ENCODE measurements at places on chromosomes 11 and 22.

GRCh38 chr11:71139516-71140205 lies 112.7 kb downstream of the SHANK2 start:
- DNase-seq, result no peak

- no peak for DNase-seq
Observed at GRCh38 chr22:27601195-27601594, 200.4 kb downstream of the MN1 start.

DNA sequence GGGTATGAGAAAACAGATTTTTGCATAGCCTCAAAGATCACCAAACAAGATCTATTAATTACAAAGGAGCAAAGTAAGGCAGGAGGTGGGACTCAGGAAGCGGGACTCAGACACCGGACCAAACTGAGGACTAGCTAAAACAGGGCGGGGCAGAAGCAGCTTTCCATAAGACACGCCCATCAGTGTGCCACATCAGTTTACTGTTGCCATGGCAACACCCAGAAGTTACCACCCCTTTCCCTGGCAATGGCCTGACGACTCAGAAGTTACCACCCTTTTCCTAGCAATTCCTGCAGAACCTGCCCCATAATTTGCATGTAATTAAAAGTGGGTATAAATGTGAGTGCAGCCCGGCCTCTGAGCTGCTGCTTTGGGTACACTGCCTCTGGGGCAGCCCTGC lies 173.9 kb downstream of the SHANK2 start:
- DNase-seq, result no peak

DNA sequence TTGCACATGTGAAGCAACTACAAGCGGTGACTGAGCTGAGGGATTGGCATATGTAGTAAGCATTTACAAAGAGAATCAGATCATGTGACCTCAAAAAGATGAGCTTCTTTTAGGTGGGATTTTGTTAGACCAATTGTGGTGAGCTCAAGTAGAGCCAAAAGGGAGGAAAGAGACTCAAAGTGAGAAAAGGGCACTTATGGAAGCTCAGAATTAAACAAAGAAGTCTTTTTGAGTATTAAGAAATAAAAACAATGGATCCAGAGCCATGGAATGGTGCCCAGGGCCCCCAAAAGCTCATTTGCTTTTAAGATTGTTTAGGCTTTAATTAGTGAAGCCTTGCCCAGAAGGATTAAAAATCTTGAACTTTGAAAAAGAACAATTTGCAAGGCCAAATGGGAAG lies 246.7 kb upstream of the MPPED2 start:
- DNase-seq, result no peak

DNA sequence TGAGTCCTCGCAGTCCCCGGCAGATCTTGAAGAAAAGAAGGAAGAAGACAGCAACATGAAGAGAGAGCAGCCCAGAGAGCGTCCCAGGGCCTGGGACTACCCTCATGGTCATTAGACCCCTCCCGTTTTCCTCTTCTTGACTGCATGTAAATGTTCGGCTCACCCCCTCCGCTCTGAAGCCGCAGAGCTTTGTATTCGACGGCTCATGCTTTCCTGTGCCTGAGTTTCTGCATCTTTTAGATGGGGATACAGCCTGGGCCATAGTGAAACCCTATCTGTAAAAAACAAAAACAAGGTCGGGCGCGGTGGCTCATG lies 7.7 kb downstream of the USP18 start:
- no peak for DNase-seq

Measured in iPS DF 6.9 (cell line).